ENCODE measurements at places on chromosomes 7 and 10. TPM values are rescaled to one million over a fixed set of nuclear protein-coding genes. Genes with fewer than 3 reads are reported as not detected.

The C10orf67 gene
- 0.16 TPM for total RNA-seq

The INTS1 gene
- 15.8 TPM for total RNA-seq

GRCh38 chr7:149845257-149845980 lies 7.2 kb downstream of the ZNF862 start:
- DNase-seq: no peak

DNA sequence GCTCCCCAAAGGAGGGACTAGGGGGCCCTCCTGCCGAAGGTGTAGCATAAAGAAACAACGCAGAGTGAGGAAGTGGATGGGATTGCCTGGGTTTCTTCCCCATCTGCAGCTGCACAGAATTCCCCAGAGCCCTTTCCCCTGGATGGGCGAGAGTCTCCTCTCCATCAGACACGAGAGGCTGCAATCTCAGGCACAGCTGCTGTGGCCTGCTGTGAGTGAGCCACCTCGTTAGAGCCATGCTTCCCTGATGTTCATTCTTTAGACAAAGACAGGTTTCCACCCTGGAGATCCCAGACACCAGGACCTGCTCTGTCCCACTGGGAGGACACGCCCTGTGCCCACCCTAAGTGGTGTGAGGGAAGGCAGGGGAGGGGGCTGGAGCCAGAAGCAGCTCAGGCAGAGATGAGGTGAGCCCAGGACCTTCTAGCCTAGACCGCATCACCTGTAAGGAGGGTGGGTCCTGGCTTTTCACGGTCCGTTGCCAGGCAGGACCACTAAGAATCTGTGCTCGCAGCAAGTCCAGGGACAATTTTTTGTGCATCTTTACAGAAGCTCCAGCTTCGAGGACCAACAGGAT lies 268.6 kb upstream of the TCERG1L start:
- no peak for DNase-seq

GRCh38 chr7:54858008-54858692 lies 99.1 kb upstream of the SEC61G start:
- DNase-seq: no peak

- DNase-seq: no peak
Measured at GRCh38 chr7:75998038-75998437, 3.6 kb upstream of the TMEM120A start.

DNA sequence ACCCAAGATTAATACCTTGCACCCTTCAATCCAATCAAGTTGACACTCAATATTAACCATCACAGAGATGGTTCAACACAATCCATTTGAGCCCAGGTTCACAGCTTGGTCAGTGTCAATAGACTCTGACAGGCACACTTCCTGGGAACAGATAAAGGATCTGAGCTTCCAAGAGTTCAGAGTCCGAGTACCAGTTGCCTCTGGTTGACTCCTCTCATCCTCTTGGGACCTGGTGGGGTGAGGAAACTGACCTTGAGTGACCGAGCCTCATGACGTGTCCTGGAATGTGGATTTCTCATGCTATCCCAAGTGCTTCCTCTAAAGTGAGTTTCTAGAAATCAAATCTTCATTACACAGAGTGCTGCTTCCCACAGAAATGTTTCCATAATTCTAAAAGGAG lies 162.0 kb downstream of the CYP26A1 start:
- no peak for DNase-seq

- DNase-seq: no peak
Measured at GRCh38 chr10:58086144-58086762, 181.4 kb downstream of the IPMK start.

GRCh38 chr10:30683496-30683895 lies 53.9 kb upstream of the LYZL2 start:
- DNase-seq: no peak

DNA sequence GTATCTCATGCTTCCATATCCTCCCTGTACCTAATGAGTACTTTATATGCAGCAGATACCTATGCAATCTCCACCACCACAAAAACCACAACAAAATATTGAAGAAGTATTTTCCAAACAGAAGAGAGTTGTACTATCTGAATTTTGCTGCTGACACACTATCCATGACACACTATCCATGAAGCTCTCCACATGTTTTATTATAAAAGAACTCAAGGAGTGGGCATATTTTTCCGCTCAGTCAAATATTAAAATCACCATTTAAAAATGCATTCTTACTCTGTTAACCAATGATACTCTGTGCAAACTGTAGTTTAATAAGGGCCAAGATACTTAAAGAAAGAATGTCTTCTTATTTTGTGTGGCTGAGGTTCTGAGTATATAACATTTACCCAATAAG lies 2.8 kb downstream of the BET1 start:
- no peak for DNase-seq

Measured in occipital lobe (tissue), 3 donors.